ENCODE measurements at places on chromosomes 6 and 20.

DNA sequence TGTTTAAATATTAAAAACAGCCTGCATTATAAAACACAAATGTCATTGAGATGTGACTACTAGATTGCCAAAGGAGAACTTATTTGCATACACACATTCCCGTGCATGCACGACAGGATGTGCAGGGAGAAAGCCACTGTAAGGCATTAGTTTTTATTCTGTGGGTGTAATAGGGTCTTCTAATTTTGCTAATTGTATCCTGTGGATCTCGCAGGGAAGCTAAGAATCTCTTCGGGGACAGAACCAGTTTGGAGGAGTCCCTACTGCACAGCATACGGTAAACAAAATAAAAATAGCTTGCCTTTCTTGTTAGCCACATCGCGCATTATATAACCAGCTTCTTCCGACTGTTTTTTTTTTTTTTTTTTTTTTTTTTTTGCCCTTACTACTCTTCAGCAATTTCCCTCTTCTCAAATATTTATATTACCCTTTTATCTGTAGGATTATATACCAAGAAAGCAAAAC is 2.0 kb downstream of the ATXN1 start:
- DNase-seq: no peak

DNA sequence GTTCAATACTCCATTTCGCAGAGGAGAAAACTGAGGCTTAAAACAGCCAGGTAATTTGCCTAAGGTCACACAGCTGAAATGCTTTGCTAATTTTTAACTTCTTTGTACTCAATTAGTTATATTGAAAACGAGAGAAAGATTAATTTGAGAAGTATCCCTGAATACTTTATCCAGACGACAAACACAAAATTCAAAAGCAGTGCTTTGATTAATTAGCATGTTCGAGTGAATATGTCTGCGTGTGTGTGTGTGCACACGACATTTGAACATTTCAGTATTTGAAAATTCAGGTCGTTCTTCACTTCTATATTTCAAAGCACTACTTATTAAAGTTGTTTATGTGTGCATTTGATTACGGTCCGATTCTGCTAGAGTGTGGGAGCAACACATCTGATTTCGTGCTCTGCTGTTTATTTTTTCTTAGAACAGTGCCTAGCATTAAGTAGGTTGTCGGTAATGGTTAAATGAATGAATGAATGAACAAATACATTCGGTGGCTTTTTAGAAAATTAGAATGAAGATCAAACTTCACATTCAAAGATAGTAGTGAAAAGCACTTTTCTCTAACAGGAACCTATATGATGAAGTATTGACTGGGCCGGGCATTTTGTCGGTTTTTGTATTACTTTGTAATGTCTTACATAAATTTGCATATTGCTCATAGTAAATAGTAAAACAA is 36.9 kb upstream of the SYNCRIP start:
- no peak for DNase-seq

- DNase-seq: no peak
Measured at GRCh38 chr20:6679086-6679485, 88.4 kb upstream of the BMP2 start.

GRCh38 chr6:104170401-104170800 is 689.3 kb downstream of the HACE1 start:
- DNase-seq: no peak

GRCh38 chr6:108442770-108443520 is 117.8 kb upstream of the FOXO3 start:
- no peak for DNase-seq

GRCh38 chr6:163343609-163344008 is 70.9 kb upstream of the QKI start:
- DNase-seq: no peak

GRCh38 chr6:75084872-75085381 is 120.9 kb downstream of the COL12A1 start:
- DNase-seq: no peak

GRCh38 chr6:21131406-21131805 is 462.1 kb upstream of the SOX4 start:
- no peak for DNase-seq

Data from CD4-positive, alpha-beta T cell treated with Interferon gamma for 1 hour (primary cell).